Nephron progenitor cell (in vitro differentiated cells): ENCODE measurements at places on chromosomes 4 and X.

- H3K4me3 ChIP-seq, result no peak overlapping the region
- peaks cover 8% of the 10 kb centered on the region for H3K36me3 ChIP-seq
- no peak overlapping the region for H3K27ac ChIP-seq
- H3K27me3 ChIP-seq, result no peaks in the 10 kb centered on the region
- peaks cover 4% of the 10 kb centered on the region for H3K4me1 ChIP-seq
- no peak for DNase-seq
Measured at GRCh38 chr4:18733961-18734360, 712.4 kb upstream of the LCORL start.

GRCh38 chr4:60885011-60885410 is 315.1 kb upstream of the ADGRL3 start:
- no peak overlapping the region for H3K27ac ChIP-seq
- DNase-seq, result no peak
- H3K36me3 ChIP-seq, result no peaks in the 10 kb centered on the region
- no peaks in the 10 kb centered on the region for H3K4me1 ChIP-seq
- peaks cover 3% of the 10 kb centered on the region for H3K27me3 ChIP-seq
- no peak overlapping the region for H3K4me3 ChIP-seq

- no peak overlapping the region for H3K4me3 ChIP-seq
- H3K27ac ChIP-seq, result no peak overlapping the region
- no peaks in the 10 kb centered on the region for H3K36me3 ChIP-seq
- no peak for DNase-seq
- peaks cover 21% of the 10 kb centered on the region for H3K4me1 ChIP-seq
Measured at GRCh38 chrX:39145859-39146258, 344.6 kb downstream of the MID1IP1 start.

DNA sequence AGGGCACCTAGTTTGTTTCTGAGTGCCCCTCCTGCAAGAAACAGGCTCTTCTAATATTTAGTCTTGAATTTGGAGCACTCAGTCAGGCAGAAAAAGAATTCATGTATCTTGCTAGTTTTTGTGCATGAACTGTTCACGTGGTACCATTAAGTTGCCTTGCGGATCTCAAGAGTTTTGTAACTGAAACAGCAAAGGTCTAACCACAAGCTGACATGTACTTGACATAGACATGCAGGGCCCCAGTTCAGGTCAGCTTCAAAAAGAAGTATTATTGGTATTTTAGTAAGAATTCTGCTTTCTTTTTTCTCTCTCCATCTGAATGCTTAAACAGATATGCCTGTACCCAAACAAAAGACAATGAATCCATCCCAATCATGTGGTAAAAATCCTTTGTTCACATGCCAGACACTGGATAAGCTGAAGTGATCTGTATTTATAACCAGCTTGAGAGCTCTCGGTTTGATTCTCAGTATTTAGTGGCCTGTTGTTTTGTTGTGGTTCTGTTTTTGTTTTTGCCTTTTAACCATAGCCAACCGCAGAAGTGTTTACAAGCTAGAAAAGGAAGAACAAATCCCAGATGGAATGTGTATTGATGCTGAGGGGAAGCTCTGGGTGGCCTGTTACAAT is 13.0 kb downstream of the RGN start:
- H3K4me3 ChIP-seq, result no peak overlapping the region
- H3K27me3 ChIP-seq, result peaks cover 6% of the 10 kb centered on the region
- no peaks in the 10 kb centered on the region for H3K36me3 ChIP-seq
- H3K4me1 ChIP-seq, result no peaks in the 10 kb centered on the region
- DNase-seq, result no peak

GRCh38 chr4:173883821-173884220 is 353.8 kb upstream of the HAND2 start:
- no peaks in the 10 kb centered on the region for H3K27me3 ChIP-seq
- DNase-seq, result no peak
- H3K36me3 ChIP-seq, result no peaks in the 10 kb centered on the region
- H3K4me1 ChIP-seq, result peaks cover 12% of the 10 kb centered on the region
- H3K27ac ChIP-seq, result no peak overlapping the region

- DNase-seq, result no peak
- no peaks in the 10 kb centered on the region for H3K36me3 ChIP-seq
- H3K27ac ChIP-seq, result no peak overlapping the region
- H3K27me3 ChIP-seq, result peaks cover 5% of the 10 kb centered on the region
- H3K4me3 ChIP-seq, result no peak overlapping the region
- no peaks in the 10 kb centered on the region for H3K4me1 ChIP-seq
Measured at GRCh38 chr4:59945716-59946115, 1254.4 kb upstream of the ADGRL3 start.

- H3K27ac ChIP-seq, result no peak overlapping the region
- H3K36me3 ChIP-seq, result peaks cover 26% of the 10 kb centered on the region
- DNase-seq, result no peak
- no peak overlapping the region for H3K4me3 ChIP-seq
Measured at GRCh38 chr4:24510091-24510490, 74.3 kb downstream of the DHX15 start.

DNA sequence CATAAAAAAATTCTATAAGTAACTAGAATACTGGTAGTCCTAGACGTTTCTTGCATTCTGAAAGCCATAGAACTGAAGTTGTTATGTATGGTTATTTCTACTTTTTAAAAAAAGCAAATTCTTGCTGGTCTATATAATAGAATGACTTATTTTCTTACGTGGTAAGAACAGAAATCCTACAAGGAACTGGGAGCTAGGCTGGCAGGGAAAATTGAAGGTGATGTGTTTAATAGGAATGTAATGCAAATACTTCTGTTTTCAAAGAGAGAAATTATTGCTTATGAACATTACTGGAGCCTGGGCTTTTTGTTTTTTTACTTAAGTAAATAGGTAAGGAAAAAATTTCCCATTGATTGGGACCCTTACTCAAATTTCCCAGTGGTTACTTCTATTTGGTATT is 8.9 kb downstream of the CCNA2 start:
- H3K27ac ChIP-seq, result peak overlapping the region; percentile 78
- no peaks in the 10 kb centered on the region for H3K27me3 ChIP-seq
- no peak for DNase-seq
- no peaks in the 10 kb centered on the region for H3K4me1 ChIP-seq
- H3K4me3 ChIP-seq, result no peak overlapping the region
- H3K36me3 ChIP-seq, result peaks cover 60% of the 10 kb centered on the region

DNA sequence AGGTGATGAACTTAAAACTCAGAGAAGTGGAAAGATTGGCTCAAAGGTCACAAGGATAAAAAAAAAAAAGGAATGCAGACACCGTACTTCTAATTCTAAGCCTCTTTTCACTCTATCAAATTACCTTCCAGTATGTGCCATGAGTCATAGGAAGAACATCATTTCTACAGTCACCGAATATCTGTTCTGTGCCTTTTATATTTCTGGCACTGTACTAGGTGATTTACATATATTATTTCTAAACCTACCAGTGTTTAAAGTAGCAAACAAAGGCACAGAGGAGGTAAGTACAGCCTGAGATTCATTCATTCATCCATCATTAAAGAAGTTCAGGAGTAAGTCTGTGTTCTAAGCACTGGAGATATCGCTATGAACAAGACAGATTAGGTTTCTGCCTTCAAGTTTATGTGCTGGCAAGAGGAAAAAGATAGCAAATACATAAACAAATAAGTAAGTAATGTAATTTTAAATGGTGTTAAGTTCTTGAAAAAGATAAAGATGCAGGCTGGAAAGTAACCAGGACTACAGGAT is 65.3 kb downstream of the PALLD start:
- no peak for DNase-seq
- no peak overlapping the region for H3K4me3 ChIP-seq
- peaks cover 2% of the 10 kb centered on the region for H3K27me3 ChIP-seq
- peaks cover 67% of the 10 kb centered on the region for H3K4me1 ChIP-seq
- peak overlapping the region; percentile 78 for H3K27ac ChIP-seq
